ENCODE measurements at places on chromosomes 7 and 10. TPM values are rescaled to one million over a fixed set of nuclear protein-coding genes. Genes with fewer than 3 reads are reported as not detected.

Gene CALY
- not detected for total RNA-seq

Gene NPFFR1
- total RNA-seq = not detected

Gene ARHGEF35
- 2.8 TPM for total RNA-seq

Gene PLPP4
- 1.2 TPM for total RNA-seq

Gene CALHM3
- not detected for total RNA-seq

Gene NEUROD6
- total RNA-seq = not detected

Gene GALNT17
- not detected for total RNA-seq

Gene IKZF1
- not detected for total RNA-seq

Gene LIPK
- total RNA-seq = not detected

Gene CC2D2B
- total RNA-seq = not detected

Gene ERVW-1
- not detected for total RNA-seq

Gene KLF14
- under 0.01 TPM for total RNA-seq

Gene LDB1
- 28.9 TPM for total RNA-seq

Gene ACTL6B
- not detected for total RNA-seq

Gene VGF
- 0.87 TPM for total RNA-seq

Gene CASTOR2
- total RNA-seq = 27.6 TPM

Gene PRSS37
- total RNA-seq = not detected

Gene BHLHA15
- total RNA-seq = not detected

Gene SKIDA1
- 0.99 TPM for total RNA-seq

Gene SPDYE6
- 0.15 TPM for total RNA-seq

Gene LDB3
- total RNA-seq = not detected

Gene MEST
- 23.0 TPM for total RNA-seq

Gene SYPL1
- total RNA-seq = 64.5 TPM

Gene ITIH5
- 2.8 TPM for total RNA-seq

Gene SEMA3E
- total RNA-seq = 6.8 TPM

Gene INMT
- 20.8 TPM for total RNA-seq

Gene NUDT13
- total RNA-seq = 1.2 TPM

Gene HABP2
- total RNA-seq = not detected

Gene PRXL2A
- 3.3 TPM for total RNA-seq

Gene PHYHIPL
- not detected for total RNA-seq

Gene GNGT1
- total RNA-seq = not detected

Gene CFAP70
- 1.7 TPM for total RNA-seq

Gene CFTR
- not detected for total RNA-seq

Gene HOGA1
- total RNA-seq = 3.3 TPM

Gene SEMA3A
- 117 TPM for total RNA-seq

Measured in smooth muscle cell of trachea (primary cell).